ENCODE measurements at places on chromosomes 4 and X. TPM values are rescaled to one million over a fixed set of nuclear protein-coding genes. Genes with fewer than 3 reads are reported as not detected.

INPP4B gene
- 7.1 TPM for total RNA-seq

MTNR1A gene
- total RNA-seq: 0.43 TPM

GUCY1A1 gene
- not detected for total RNA-seq

TDO2 gene
- 0.56 TPM for total RNA-seq

PFKFB1 gene
- not detected for total RNA-seq

AVPR2 gene
- not detected for total RNA-seq

SGCB gene
- total RNA-seq: 16.8 TPM

GPRASP1 gene
- 0.21 TPM for total RNA-seq
